ENCODE measurements at places on chromosomes 16 and 17. TPM values are rescaled to one million over a fixed set of nuclear protein-coding genes. Genes with fewer than 3 reads are reported as not detected.

DCXR gene
- total RNA-seq = 59.6 TPM

CCL15 gene
- not detected for total RNA-seq

ITGAD gene
- not detected for total RNA-seq

RHBDL3 gene
- total RNA-seq = not detected

KIF19 gene
- 0.04 TPM for total RNA-seq

SDR42E2 gene
- total RNA-seq = not detected

MYH11 gene
- total RNA-seq = not detected

ATP6V0D1 gene
- total RNA-seq = 97.7 TPM

CA5A gene
- total RNA-seq = not detected

TBC1D3 gene
- 1.8 TPM for total RNA-seq

CDH3 gene
- total RNA-seq = 449 TPM

TRAP1 gene
- total RNA-seq = 82.5 TPM

CDH13 gene
- 88.5 TPM for total RNA-seq

PHKB gene
- total RNA-seq = 48.5 TPM

CACNA1H gene
- total RNA-seq = not detected

TMEM88 gene
- total RNA-seq = 0.67 TPM

TBC1D3E gene
- total RNA-seq = not detected

CLEC19A gene
- total RNA-seq = not detected

KRT20 gene
- total RNA-seq = not detected

CCL13 gene
- total RNA-seq = not detected

OTOP3 gene
- not detected for total RNA-seq

NOXO1 gene
- 1.9 TPM for total RNA-seq

KREMEN2 gene
- 8.5 TPM for total RNA-seq
